GM12878 (cell line): ENCODE measurements at places on chromosomes 13 and 19. TPM values are rescaled to one million over a fixed set of nuclear protein-coding genes. Genes with fewer than 3 reads are reported as not detected.

Gene PRR19
- 0.80 and 1.4 TPM in 2 replicates for total RNA-seq

Gene CALR3
- 0.19 TPM in 1 of 2 replicates, not detected in the other for total RNA-seq

Gene SMIM44
- not detected in 2 replicates for total RNA-seq

Gene THOP1
- total RNA-seq: 217 and 220 TPM in 2 replicates

Gene SULT2A1
- 0.13 and 0.16 TPM in 2 replicates for total RNA-seq

Gene KIR2DL3
- not detected in 2 replicates for total RNA-seq

Gene SIGLECL1
- not detected in 2 replicates for total RNA-seq

Gene OLFM2
- total RNA-seq: 0.16 and 0.36 TPM in 2 replicates

Gene LSM4
- 248 and 251 TPM in 2 replicates for total RNA-seq

Gene CGB2
- total RNA-seq: not detected in 2 replicates

Gene ERICH4
- not detected in 2 replicates for total RNA-seq

Gene ZNF44
- total RNA-seq: 4.4 and 5.5 TPM in 2 replicates

Gene HSPB6
- total RNA-seq: 0.51 and 1.6 TPM in 2 replicates

Gene GSX1
- not detected in 2 replicates for total RNA-seq

Gene CCDC194
- total RNA-seq: 1.7 and 3.0 TPM in 2 replicates

Gene ELSPBP1
- not detected in 2 replicates for total RNA-seq
